ENCODE measurements at places on chromosomes 16 and 17. TPM values are rescaled to one million over a fixed set of nuclear protein-coding genes. Genes with fewer than 3 reads are reported as not detected.

The KAT8 gene
- 18.9 TPM for total RNA-seq

The KRTAP4-4 gene
- total RNA-seq: not detected

- H3K4me3 ChIP-seq: no peak overlapping the region
- H3K4me1 ChIP-seq: peaks cover 17% of the 10 kb centered on the region
- H3K27ac ChIP-seq: peak overlapping the region; percentile 99
- no peaks in the 10 kb centered on the region for H3K36me3 ChIP-seq
Measured at GRCh38 chr16:66188917-66189725, 177.4 kb upstream of the CDH5 start.

DNA sequence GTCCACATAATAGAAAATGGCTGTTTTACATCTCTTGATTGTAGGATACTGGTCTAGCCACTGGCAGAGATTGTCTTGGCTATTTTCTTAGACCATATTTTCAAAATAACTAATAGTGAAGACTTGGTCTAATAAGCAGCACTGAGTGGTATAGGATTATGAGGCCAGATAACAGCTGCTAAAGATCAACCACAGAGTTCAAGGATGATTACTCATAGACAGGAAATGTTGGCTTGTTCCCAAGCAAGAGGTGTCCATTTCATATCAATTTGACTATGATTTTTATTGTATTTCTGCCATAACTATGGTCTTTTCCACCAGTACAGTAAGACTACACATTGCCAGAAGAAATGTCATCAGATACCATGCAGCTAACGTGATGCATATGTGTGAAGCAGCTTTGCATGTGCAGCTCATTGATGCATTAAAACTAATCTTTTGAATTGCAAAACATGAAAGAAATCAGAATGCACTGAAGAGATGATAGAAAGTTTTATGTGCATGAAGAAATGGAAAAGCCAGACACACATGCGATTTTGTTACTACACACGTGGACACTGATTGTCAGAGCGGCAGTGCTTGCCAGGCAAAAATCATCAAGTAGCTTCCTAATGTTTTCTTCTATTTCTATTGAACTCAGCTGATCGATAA is 693.3 kb downstream of the CDH11 start:
- no peaks in the 10 kb centered on the region for H3K4me1 ChIP-seq
- H3K27ac ChIP-seq: no peak overlapping the region
- peak; percentile 81 for DNase-seq

The GPATCH8 gene
- total RNA-seq: 13.3 TPM

GRCh38 chr17:62964506-62964905 is 1.5 kb upstream of the TANC2 start:
- H3K27me3 ChIP-seq: no peaks in the 10 kb centered on the region
- no peak overlapping the region for H3K27ac ChIP-seq
- no peak overlapping the region for H3K4me3 ChIP-seq
- peaks cover 12% of the 10 kb centered on the region for H3K4me1 ChIP-seq
